ENCODE measurements at places on chromosomes 6 and 20. TPM values are rescaled to one million over a fixed set of nuclear protein-coding genes. Genes with fewer than 3 reads are reported as not detected.
A peak's percentile ranks its signal among the peaks of the same experiment; 100 is the strongest.

- no peak for DNase-seq
Measured at GRCh38 chr6:35605600-35605999, 83.1 kb downstream of the FKBP5 start.

- no peak for DNase-seq
Measured at GRCh38 chr6:35392773-35393672, 50.7 kb downstream of the PPARD start.

DNA sequence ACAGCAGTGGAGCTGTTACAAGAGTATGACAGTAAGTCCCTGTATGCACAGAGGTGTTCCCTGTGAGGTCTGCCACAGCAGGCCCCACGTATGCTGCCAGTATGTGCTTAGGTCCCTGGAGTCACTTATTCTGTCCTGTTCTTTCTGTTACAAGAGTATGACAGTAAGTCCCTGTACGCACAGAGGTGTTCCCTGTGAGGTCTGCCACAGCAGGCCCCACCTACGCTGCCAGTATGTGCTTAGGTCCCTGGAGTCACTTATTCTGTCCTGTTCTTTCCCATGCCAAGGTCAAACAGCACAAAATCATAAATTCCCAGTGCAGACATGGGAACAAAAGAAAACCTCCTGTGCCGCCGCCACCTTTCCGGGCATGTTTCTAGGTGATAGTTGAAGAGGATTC is 192.2 kb downstream of the SASH1 start:
- no peak for DNase-seq

GRCh38 chr6:112016320-112016719 is 37.6 kb upstream of the CCN6 start:
- no peak for DNase-seq

DNA sequence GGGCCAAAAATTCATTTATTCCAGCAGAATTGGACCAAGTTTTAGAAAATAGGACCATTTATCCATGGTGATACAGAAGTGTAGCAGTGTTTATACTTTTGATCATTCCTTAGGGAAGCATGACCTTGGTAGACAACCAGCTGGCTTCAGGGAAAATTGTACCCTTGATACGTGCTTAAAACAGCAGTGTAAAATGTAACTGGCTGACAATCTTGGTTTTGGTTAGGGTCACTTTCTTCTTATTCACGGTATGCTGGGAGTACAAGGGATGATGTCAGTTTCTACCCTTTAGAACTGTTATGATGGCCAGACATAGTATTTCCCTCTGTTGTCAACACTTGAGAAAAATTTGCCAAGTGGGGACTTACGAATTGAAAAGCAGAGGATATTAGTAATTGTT is 157.1 kb downstream of the BCKDHB start:
- no peak for DNase-seq

GRCh38 chr6:135325624-135326424 is 144.7 kb downstream of the MYB start:
- no peak for DNase-seq

DNA sequence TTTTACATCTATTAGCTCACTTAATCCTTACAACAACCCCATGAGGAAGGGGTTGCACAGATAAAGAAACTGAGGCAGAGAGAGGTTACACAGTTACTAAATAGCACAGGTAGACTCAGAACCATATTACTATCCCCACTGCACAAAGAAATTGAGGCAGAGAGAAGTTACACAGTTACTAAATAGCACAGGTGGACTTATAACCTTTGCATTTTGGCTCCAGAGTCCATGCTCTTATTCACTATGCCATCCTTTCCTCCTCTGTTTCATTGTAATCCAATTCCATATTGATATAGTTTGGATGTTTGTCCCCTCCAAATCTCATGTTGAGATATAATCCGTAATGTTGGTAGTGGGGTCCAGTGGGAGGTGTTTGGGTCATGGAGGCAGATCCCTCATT is 3.5 kb downstream of the TDP2 start:
- DNase-seq = no peak

- no peak for DNase-seq
Measured at GRCh38 chr6:21161707-21162106, 431.8 kb upstream of the SOX4 start.

- DNase-seq = no peak
Measured at GRCh38 chr20:63463400-63464288, 8.8 kb downstream of the KCNQ2 start.

DNA sequence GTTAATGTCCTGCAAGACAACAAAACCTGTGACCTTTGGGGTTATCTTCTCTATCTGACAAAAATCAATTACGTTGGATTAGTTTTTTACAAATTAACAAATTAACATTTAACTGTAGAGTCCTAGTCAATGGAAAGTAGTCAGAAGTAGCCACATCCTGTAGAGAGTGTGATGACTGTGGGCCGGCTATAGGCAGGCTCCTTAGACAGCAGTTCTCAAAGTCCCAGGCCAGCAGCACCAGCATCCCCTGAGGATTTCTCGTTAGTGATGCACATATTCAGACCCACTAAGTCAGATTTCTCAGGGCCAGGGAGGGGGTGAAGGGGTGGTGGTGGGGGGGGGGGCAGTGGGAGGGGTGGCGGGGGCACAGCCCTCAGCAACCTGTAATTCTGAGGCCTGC is 37.2 kb downstream of the ZNF341 start:
- no peak for DNase-seq

DNA sequence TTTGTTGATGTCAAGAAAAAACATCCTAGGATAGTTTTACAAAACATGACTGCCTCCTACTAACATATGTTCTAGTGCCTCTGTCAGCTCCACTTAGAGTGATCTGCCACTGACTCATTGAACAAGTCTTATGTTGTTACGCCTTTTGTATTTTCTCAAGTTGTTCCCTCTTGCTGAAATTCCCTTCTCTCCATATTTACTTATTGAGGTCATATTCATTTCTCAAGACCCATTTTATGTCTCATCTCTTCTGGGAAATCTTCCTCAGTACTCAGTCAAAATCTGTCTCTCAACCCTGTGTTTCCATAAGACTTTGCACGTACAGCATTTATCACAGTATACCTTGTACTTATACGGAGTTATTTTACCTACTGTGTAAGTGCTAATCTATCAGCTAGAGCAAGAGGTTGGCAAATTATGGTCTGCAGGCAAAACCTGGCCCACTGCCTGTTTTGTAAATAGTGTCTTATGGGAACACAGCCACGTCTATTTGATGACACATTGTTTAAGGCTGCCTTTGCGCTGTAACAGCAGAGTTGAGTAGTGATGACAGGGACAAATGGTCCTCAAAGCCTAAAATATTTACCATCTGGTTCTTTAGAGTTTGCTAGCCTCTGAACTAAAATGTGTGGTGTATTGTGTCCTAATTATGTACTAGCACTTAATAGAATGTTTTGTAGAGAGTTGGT is 83.4 kb downstream of the ADGRB3 start:
- DNase-seq = no peak

- DNase-seq = no peak
Measured at GRCh38 chr6:107360476-107360875, 98.9 kb downstream of the PDSS2 start.

GRCh38 chr6:107616775-107617174 is 126.9 kb downstream of the SOBP start:
- DNase-seq = no peak

DNA sequence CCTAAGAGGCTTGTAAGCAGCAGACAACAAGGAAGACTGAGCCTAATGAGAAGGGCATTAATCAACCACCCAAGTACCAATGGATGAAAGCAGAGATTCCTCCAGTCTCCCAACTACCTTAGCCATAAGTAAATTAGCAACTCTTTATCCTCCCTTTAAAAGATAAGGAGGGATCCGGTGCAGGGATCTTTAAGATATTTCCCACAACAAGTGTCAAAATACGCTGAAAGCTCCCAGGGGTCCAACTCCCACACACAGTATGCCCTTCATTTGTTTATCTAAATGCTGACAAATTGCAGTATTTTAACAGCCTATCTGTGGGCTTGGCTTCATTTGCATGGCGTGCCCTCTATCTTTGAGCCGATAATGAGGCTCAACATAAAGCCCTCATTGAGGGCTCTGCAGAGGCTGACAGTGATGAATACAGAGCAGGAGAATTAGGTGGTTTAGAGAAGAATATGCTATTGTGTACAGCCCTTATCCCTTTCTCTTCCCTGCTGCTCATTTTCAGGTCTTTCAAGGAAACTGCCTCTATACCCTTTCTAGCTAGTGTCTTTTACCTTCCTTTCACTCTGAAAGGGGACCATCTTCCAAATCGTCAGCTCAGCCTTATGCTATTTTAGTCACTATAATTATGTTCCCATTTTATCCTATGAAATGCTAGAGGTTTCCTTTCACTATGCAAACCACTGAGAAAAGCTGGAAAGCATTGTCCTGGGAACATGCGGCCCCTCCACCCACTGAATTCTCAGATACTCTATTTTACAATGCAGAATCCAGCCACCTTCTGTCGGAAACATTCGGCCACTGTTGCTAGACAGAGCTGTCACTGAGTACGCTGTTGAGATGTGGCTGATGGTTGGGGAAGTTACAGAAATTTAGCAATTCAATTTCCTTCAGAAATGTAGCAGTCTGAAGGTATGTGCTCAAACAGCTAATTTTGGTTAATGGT is 575.2 kb upstream of the JAG1 start:
- DNase-seq = no peak

- DNase-seq = no peak
Measured at GRCh38 chr6:132354517-132355167, 46.6 kb downstream of the MOXD1 start.

DNA sequence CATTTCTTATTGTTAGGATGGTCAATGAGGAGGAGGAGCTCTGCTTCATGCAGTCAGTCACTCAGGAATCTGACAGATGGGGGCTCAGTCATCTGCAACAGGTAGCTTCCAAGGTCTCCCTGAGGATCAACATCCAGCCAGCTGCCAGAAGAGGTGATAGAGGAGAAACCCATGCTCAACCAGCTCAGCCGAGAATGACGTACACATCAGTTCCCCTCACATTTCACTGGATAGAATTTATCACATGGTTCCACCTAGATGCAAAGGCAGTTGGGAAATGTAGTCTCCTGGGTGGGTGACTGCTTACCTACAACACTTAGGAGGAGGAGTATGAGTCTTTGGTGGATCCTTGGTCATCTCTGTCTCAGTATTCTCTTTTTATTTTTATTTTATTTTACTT is 144.5 kb downstream of the CEBPB start:
- peak; percentile 53 for DNase-seq

The MOG gene
- total RNA-seq = not detected

The E2F1 gene
- 13.5 TPM for total RNA-seq

The LPIN3 gene
- total RNA-seq = 0.27 TPM

The ZNF311 gene
- 0.27 TPM for total RNA-seq

The OR2J3 gene
- total RNA-seq = not detected

The CTCFL gene
- total RNA-seq = not detected
